Erythroblast (primary cell): ENCODE measurements at places on chromosomes 2 and 18.

GRCh38 chr2:31254237-31255203, 20.6 kb downstream of the EHD3 start:
- DNase-seq = no peak

- DNase-seq = no peak
These were observed 816.2 kb downstream of the TDRD15 start for GRCh38 chr2:21939967-21940366.

DNA sequence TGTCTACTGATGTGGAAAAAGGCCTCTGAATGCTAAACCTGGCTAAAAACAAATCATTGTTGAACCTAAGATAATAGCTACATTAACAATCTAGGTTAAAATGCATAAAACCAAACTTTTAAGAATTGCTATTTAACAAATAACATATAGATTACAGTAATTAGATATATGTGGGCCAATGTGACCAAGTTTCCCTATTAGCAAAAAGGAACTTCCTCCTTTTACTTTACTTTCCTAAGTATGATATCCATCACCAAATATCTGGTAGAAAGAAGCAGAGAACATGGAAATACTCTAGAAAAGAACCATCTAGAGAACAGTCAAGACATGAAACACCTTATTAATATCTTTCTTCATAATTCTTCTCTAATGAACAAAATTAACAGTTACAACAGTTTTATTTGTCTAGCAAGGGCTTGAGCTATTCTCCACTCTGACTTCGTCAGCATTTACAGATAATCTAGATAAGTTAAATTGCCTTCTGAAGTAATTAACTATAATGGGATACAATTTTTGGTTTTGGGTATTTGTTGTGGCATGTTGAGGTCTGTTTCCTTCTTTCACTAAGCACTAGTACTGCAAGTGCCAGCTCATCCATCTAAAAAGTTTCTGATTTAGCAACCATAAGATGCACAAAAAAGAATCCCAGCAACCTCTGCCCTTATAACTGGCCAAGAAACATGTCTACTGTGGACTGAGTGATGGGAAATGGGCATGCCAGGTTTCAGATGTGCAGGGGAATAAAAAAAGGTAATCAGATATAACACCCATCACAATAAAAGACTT, 53.3 kb downstream of the MEMO1 start:
- no peak for DNase-seq

- no peak for DNase-seq
These were observed 119.9 kb downstream of the CTIF start for GRCh38 chr18:48658721-48659120.

GRCh38 chr2:236603361-236604015, 33.9 kb downstream of the ACKR3 start:
- no peak for DNase-seq

- no peak for DNase-seq
These were observed 116.5 kb upstream of the MCFD2 start for GRCh38 chr2:47031909-47032668.

GRCh38 chr18:79732721-79733025, 53.1 kb downstream of the CTDP1 start:
- DNase-seq = peak; percentile 36

- no peak for DNase-seq
These were observed 612 bp downstream of the DIPK1C start for GRCh38 chr18:74456349-74457042.

- DNase-seq = no peak
These were observed 15.7 kb downstream of the CREG2 start for GRCh38 chr2:101371636-101372035.

GRCh38 chr18:30985753-30986152, 56.8 kb downstream of the DSC3 start:
- no peak for DNase-seq

DNA sequence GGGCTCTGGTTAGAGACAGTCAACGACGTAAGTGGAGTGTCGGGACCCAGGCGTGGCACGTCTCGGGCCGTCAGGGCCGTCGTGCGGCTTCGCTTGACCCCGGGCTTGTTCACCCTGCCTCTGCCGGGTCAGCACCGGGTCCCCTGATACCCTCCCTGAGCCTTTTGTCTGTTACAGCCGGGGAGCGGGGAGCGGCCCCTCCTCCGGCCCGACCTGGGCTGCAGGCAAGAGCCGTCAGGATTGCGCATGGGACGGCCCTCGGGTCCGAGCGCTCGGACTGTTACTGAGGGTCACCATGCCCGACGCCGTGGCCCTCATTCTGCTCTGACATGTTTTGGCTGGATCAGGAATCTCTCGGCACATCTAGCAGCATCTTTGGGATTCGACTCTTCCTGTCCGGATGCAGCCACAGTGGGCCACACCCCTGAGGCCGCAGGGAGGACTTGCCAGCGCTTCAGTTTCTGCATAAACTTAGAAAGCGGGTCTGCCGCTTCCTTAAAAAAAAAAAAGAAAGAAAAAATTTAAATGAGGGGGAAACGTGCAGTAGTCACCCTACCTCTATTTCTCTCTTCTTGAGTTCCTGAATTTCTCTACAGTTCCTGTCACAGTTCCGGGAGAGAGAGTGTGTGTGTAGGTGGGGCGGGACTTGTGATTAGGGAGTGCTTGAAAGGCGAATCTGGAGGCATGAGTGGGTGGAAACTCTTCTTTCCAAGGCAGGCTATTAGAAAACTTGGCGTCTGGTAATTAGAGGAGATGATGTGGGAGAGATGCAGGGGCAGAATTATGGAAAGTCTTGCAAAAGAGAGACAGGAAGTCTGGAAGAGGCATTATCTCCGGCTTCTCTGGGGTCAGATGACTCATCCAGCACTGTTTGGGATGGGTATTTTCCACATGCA, 909 bp downstream of the TMEM87B start:
- peak; percentile 61 for DNase-seq

- no peak for DNase-seq
These were observed 608.5 kb downstream of the RNF144A start for GRCh38 chr2:7525746-7526145.

DNA sequence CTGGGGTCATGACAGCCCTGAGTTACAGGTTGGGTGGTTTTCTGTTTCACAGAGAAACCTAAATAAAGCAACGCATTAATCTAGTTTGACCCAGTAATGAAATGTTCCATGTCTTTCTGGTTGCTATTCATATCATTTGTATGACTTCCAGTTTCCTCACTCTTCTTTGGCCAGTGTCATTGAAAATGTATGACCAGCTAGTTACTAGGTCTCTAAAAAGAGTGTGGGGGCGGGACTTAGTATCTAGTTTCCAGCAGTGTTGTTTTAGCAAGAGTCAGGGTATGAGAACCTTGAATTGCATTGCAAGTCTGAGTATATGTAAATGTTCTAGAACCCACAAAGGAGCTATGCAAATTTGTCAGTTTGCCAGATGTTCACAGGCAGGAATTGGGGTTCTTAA, 47.7 kb downstream of the SLC9A2 start:
- DNase-seq = no peak

- DNase-seq = no peak
These were observed 720.2 kb downstream of the SLC4A3 start for GRCh38 chr2:220347626-220348025.

- DNase-seq = no peak
These were observed 2.1 kb downstream of the TFCP2L1 start for GRCh38 chr2:121282800-121283385.

DNA sequence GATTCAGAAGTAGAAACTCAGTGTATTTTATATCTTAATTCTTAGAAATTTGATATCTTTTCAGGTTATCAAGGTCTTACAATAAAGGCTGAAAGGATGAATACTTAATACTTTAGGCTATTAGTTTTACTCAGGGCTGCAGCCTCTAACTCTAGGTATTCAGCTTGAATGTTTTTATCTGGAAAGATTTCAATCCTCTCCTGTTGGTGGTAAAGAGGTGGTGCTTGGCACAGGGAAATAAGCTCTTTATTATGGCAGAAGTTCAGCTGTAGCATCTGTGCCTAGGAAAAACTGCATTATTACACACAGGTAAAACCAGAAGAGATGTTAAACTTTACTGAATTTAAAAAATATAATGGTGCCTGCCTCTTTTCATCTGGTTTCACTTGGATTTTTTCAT, 11.1 kb downstream of the ACVR2A start:
- DNase-seq = no peak

- no peak for DNase-seq
These were observed 2.3 kb downstream of the PPM1B start for GRCh38 chr2:44171018-44171417.

GRCh38 chr18:12908706-12909105, 24.7 kb upstream of the PTPN2 start:
- DNase-seq = no peak

DNA sequence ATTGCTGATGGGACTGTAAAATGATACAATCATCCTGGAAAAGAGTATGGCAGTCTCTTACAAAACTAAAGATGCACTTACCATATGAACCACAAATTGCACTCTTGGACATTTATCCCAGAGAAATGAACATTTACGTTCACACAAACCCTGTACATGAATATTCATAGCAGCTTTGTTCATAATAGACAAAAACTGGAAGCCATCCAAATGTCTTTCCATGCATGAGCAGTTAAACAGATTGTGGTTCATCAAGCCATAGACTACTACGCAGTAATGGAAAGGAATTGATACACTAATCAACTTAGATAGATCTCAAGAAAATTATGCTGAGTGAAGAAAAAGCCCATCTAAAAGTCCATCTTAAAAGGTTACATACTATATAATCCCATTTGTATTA, 156.1 kb upstream of the SLC39A10 start:
- DNase-seq = no peak

GRCh38 chr2:164190700-164191099, 430.6 kb downstream of the GRB14 start:
- DNase-seq = no peak

DNA sequence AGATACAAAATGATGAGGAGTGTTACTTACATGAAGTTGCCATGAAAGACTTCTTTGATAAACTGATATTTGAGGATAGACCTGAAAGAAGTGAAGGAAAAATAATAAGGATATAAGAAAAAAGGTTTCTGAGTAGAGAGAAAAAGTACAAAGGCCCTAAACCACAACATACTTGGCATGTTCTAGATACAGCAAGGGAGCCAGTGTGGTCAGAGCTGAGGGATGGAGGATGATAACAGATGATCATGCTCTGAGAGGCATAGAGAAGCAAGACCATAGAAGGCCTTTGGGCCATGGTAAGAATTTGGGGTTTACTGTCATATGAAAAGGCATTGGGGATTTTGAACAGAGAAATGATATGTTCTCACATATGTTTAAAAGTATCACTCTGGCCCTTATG, 424.1 kb upstream of the CHST9 start:
- no peak for DNase-seq

DNA sequence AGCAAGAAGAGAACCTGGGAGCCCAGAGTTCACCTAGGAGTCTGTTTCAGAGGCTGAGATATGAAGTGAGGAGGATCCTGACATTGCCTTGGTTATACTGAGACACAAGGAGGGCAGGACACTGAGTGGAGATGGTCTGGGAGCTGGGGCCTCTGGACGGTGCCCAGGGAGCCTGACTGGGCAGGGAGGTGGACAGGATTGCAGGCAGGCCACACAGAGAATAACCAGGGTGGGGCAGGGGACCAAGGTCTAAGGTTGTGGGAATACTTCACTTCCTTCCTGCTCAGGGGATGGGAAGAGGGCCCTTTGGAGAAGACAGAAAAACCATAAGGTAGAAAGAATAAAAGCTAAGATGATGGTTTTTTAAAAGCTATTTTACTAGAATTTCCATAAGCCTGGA, 18.7 kb downstream of the EDAR start:
- DNase-seq = no peak

DNA sequence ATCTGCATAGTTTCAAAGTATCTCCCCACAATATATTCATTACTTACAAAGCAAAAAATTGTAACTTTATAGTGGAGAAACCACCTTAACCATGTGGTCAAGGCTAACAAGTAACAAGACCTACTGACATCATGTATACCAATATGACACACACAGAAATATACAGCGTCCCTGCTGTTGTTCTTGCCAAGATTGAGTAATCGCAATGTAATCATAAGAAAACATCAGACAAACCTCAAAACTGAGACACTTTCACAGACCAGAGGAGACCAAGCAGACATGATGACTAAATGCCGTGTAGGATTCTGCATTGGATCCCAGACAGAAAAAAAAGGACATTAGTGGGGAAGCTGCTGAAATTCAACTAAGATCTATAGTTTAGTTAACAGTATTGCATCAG, 123.0 kb downstream of the ACAA2 start:
- no peak for DNase-seq
